ENCODE measurements at places on chromosomes 16 and 17. TPM values are rescaled to one million over a fixed set of nuclear protein-coding genes. Genes with fewer than 3 reads are reported as not detected.

DNA sequence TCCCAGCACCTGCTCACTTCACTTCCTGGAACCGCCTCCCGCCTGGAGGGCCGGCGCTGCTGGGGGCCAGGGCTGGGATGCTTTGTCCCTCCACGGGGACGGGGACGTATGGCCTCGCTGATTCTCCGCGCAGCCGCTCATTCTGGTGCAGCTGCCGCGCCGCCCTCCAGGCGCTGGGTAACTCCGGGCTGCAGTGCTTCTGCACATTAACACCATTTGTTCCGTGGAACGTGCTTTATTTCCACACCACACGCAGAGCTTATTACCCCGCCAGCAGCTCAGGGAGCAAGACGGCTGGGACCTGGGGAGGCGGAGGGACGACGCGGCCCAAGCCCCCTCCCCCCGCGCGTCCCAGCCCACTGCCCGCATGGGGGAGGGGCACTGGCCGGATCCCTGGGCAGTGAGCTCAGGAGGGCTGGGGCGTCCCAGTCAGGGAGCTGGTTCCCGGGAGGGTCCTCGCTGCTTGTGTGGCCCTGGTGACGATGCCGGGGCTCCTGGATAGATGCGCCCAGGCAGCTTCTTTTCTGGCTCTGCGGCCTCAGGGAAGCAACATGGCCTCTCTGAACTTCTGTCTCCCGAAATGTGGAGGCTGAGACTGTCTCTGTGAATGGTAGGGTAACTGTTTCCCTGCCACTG, 45.4 kb upstream of the ACSF3 start:
- no peak for DNase-seq

DNA sequence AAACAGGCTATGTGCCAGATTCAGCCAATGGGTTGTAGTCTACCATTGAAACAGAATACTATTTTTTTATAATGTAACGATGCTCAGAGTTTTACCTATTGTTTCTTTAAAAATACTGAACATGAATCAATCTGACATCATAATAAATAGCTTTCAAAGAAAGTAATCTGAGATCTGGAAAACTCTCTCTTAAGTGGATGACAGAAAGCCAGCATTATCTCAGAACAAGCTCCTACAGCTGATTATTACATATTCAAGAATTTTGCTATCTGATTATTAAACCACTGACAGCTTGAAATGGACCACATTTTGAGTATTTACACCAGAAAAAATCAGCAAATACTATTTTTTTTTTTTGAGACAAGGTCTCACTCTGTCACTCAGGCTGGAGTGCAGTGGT, 484.2 kb upstream of the SOX9 start:
- DNase-seq = no peak

DNA sequence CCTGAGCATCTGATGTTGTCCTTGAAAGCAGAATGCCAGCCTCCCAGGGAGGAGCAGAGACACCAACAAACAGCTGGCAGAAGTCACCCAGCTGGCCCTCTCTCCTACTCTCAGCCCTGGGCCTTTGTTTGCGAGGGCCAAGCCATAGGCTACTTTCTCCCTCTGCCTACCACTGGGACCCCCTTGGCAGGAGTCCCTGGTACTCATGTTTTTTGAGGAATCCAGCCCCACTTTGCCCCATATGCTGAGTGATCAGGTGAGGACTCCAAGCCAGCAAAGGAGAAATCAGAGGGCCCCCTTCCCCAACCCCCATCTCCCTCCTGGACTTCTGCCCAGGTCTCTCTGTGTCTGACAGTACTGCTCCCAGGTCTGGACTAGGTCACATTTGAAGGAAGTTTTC, 121.9 kb downstream of the USP31 start:
- DNase-seq = no peak

DNA sequence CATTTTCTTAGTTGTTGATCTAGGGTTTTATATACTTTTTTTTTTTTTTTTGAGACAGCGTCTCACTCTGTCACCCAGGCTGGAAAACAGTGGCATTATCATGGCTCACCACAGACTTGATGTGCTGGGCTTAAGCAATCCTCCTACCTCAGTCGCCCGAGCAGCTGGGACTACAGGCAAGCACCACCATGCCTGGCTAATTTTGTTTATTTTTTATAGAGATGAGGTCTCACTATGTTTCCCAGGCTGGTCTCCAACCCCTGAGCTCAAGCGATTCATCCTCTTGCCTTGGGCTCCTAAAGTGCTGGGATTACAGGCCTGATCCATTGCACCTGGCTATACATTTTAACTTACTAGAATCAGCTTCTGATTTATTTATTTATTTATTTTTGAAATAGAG, 34.2 kb upstream of the ATP2A3 start:
- DNase-seq = no peak

GRCh38 chr17:42577140-42577531, 393 bp downstream of the PSMC3IP start:
- DNase-seq = no peak

The PLD6 gene
- 1.6 TPM for polyA plus RNA-seq

The TOX3 gene
- polyA plus RNA-seq = not detected

The P4HB gene
- 342 TPM for polyA plus RNA-seq

Measured in AG04450 (cell line).